Forelimb muscle (tissue), 1 donor: ENCODE measurements at places on chromosomes 12 and 14. TPM values are rescaled to one million over a fixed set of nuclear protein-coding genes. Genes with fewer than 3 reads are reported as not detected.

SSPN gene
- polyA plus RNA-seq, result 106 TPM

MYO1H gene
- 0.33 TPM for polyA plus RNA-seq

KCNK10 gene
- not detected for polyA plus RNA-seq

CABP1 gene
- polyA plus RNA-seq, result 2.5 TPM

AMN gene
- 0.16 TPM for polyA plus RNA-seq

CRIP1 gene
- 28.4 TPM for polyA plus RNA-seq

RIMBP2 gene
- 1.0 TPM for polyA plus RNA-seq

TC2N gene
- 3.1 TPM for polyA plus RNA-seq

ZDHHC22 gene
- polyA plus RNA-seq, result 0.87 TPM

GPR137C gene
- 4.2 TPM for polyA plus RNA-seq

RPL10L gene
- polyA plus RNA-seq, result 0.25 TPM

RCOR1 gene
- polyA plus RNA-seq, result 23.6 TPM

RECQL gene
- polyA plus RNA-seq, result 29.5 TPM

LRTM2 gene
- polyA plus RNA-seq, result 0.81 TPM

VWF gene
- polyA plus RNA-seq, result 41.9 TPM

PAPLN gene
- 1.2 TPM for polyA plus RNA-seq

SCFD1 gene
- polyA plus RNA-seq, result 58.3 TPM

MYL2 gene
- polyA plus RNA-seq, result 1,082 TPM

NRXN3 gene
- polyA plus RNA-seq, result 0.58 TPM

SDS gene
- polyA plus RNA-seq, result 0.20 TPM

B3GNT4 gene
- polyA plus RNA-seq, result 0.30 TPM

OR10AD1 gene
- polyA plus RNA-seq, result 0.24 TPM

KRT2 gene
- not detected for polyA plus RNA-seq
